ENCODE measurements at places on chromosomes 1 and 21. TPM values are rescaled to one million over a fixed set of nuclear protein-coding genes. Genes with fewer than 3 reads are reported as not detected.

Gene EPHA2
- 53.4 TPM for total RNA-seq

GRCh38 chr1:24425441-24425840, 9.8 kb downstream of the NIPAL3 start:
- DNase-seq = no peak

Gene TGFB2
- 11.3 TPM for total RNA-seq

Gene USP25
- total RNA-seq = 15.8 TPM

- no peak for DNase-seq
Measured at GRCh38 chr1:29504196-29504595, 267.9 kb downstream of the PTPRU start.

DNA sequence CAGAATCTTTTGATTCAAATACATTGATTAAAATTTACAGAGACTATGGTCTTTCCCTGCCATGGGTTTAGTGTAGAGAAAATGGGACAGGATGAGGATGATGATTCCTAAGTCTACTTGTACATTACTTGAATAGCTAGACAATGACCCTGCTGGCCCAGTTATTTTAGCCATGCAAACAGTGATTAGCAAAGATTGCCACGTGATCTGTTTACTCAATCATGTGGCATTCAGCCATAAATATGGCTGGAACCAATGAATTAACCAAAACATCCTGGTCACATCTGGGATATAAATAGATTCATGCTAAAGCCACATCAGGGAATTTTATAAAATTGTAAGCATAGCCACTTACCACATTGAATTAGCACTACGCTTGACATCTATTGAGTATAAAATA, 167.3 kb downstream of the PBX1 start:
- DNase-seq = peak; percentile 71

DNA sequence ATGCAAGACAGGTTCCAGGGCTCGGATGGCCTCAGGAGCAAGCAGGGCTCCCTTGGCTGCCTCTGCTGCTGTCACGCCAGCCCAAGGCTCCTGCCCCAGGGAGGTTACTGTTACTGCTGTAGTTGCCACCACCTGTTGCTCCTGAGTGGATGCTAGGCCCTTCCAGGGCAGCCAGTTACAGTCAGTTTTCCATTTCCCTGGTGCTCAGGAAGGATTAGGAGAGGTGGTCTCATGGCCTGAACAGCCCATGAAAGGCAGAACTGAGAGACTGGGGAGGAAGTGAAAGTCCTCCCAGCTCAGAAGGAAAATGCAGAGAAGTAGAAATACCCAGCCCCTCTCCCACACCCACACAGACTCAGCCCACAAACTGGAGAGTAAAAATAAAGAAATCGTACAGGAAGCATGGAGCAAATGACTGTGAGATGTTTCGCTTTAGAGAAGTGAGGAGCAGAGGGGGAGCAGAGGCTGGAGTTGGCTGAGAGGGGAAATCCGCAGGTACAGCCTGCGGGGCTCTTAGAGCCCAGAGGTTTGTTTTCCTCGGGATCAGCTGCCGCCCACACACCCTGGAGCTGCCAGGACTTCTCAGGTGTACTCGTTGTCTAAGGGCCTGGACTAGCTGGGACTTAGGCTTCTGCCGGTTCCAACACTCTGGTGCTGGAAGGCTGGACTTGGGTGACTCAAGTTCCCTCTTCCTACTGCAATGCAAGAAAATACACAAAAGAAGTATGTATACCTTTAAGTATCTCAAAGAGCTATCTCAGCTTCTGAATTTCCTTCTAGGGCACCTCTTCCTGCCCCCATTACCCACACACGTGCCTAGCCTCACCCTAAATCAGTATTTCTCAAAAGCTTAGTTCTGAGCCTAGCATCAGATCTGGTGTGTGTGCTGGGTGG, 2.3 kb downstream of the IL6R start:
- DNase-seq = no peak

GRCh38 chr1:153661111-153661708, 2.7 kb downstream of the SNAPIN start:
- peak; percentile 25 for DNase-seq

DNA sequence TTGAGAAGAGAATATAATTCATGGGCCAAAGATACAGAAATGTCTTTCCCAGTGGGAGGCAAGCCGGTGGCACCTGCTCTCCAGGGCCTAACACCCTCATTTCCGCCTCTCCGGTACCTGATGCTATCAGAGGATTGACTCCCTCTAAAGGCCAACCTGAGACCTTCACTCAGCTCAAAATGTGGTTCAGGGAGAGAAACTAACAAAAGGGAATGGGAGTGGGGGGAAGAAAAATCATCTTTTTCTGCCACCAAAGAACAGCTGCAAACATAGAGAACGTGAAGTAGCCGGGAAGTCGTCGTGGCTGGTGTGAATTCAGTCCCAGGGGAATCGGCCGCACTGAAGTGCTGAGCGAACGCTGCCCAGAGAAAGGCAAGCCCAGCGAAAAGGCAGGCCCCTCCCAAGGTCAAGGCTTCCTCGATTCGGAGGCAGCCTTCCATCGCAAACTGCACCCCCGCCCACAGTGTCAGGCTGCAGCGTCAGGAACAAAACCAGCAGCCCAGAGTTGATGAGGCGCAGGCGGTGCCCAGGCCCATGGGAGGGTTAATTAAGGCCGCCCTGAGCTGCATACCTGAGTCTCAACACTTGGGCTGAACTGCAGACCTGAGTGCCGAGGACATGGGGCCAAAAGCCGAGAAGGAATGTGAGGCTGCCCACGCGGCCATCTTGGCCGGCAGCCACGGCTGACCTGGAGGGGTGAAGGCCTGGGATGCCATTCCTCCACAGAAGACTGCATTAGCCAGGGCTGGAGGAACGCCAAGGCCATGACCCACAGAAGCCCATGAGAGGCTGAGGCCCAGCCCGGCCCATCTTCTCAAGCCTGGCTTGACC, 160.2 kb downstream of the PSMG1 start:
- DNase-seq = peak; percentile 26

GRCh38 chr1:166029196-166029945, 137.4 kb downstream of the FAM78B start:
- DNase-seq = no peak

GRCh38 chr1:55063577-55063942, 24.2 kb downstream of the PCSK9 start:
- DNase-seq = no peak

- peak; percentile 6 for DNase-seq
Measured at GRCh38 chr1:188669728-188670382, 1807.8 kb downstream of the BRINP3 start.

DNA sequence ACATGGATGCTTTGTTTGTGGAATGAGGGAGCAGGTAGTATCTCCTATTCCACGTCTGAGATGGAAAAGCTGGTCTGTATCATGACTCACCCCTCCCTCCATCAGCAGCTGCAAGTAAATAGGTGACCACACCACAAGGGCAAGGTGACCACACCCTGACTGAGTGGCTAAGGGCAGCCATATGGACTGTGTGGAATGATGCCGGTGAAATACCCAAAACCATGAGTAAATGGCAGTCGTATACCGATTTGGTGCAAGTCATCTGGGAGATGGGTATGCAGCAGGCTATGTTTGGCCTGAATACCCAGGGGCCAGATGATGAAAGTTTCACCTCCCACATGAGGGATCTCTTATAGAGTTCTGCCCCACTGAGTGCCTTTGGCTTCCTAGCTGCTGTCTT, 15.8 kb upstream of the UBE2U start:
- DNase-seq = peak; percentile 46

DNA sequence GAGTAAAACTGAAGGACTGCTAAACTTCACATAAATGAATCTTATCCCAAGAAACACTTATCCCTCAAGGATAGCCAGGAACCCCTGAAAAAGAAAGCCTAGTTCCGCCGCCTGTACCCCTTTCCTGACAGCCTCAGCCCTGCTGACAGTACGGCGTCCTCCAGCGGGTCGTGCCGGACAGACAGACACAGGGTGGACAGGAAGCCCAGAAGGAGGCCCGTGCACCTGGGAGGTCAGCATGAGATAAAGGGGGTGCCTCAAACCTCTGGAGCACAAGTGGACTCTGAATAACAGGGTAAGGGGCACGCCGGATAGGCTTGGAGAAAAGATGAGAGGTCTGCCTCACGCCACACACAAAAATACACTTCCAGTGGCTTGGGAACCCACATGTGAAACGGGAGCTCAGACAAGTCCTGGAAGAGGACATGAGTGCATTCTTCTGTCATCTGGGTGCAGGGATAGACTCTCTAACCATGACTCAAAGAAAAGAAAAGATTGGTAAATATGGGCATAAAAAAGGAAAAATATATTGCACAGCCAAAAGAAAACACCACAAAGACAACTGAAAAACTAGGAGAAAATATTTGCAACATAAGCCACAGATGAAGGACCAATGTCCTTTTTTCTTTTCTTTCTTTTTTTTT, 17.3 kb upstream of the ADARB1 start:
- DNase-seq = no peak

DNA sequence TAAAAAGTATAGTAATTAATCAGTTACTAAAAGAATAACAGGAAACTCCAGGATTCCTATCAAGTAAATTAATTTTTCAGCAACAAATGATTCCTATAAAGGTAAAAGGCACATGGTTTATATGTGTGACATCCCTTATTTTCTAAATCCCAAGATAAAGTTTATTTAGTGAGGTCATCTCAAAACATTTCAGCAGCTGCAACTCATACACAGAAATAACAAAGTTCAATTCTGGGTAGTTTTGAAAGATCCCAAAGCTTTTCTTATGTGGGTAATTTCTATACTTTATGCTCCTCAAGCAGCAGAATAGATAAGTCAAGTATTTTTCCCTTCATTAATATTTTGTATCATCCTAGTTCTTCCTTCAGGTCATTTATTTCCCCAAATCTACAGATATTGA, 117.7 kb downstream of the EIF4G3 start:
- no peak for DNase-seq

DNA sequence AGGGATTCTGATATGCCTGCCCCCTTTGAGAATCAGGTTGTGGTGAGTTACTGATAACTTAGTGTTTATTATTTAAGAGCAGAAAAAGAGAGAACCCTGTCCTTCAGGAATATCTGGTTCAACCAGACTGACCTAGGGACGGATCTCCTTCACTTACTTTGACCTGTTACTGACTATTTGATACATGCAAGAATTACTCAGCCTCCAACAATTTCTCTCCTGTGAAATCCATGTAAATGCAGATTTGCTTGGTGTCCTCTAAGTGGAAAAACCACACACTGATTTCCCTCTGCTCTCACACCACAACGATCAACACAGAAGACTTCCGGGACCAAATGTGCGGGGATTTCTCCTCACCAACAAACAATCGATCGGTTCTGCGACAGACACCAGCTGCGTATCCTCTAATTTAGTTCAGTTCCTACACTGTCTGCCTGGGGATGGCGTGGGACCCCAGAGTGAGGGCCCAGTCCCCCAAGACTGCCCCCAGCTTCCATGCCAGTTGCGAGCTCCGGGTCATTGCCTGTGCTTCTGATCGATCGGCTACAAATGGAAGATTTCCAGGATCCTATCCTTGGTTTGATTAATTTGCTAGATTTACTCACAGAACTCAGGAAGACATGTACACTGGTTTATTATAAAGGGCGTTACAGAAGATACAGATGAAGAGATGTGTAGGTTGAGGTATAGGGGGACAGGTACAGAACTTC, 51.7 kb downstream of the BACE2 start:
- DNase-seq = no peak

Gene PTAFR
- 0.12 TPM for total RNA-seq

- DNase-seq = peak; percentile 12
Measured at GRCh38 chr1:9621032-9621431, 30.5 kb upstream of the PIK3CD start.

- DNase-seq = no peak
Measured at GRCh38 chr1:213075725-213076124, 24.7 kb downstream of the RPS6KC1 start.

GRCh38 chr1:53655931-53656746, 82.8 kb downstream of the GLIS1 start:
- peak; percentile 94 for DNase-seq

Gene PEF1
- total RNA-seq = 114 TPM

DNA sequence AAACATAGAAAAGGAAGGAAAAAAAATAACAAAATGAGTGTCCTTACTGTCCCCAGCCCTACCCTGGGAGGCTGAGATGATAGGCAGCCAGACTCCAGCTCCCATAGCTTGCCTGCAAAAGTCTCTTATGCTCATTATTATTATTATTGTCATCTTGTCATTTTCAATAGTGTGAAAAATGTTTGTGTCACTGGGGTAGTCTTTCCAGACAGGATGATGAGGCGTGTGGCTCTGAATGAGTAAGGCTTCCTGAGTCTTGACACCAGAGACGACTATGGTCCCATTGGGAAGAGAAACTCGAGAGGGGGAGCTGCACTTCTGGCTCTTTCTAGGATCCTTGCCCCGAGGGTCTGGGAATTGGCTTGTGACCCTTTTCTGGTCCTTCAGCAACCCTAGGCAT, 1.1 kb upstream of the CYB561D1 start:
- no peak for DNase-seq

DNA sequence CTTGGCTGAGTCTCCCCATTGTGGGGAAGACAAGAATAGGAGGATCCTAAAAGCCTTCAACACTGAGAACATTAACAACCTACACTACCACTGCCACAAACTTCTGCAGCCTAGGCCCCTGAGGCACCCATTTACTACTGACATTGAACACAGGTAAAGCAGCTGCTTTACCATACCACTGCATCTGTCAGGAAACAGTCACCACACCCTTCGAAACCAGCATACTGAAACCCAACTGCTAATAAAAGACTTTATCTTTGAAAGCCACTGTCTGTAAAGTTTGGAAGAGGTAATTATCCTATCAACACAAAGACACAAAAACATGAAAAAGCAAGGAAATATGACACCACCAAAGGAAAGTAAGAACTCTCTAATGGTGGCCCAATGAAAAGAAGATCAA, 7.4 kb downstream of the IFNAR1 start:
- DNase-seq = no peak

Gene LRP8
- total RNA-seq = 39.2 TPM

Gene TEDDM1
- not detected for total RNA-seq

DNA sequence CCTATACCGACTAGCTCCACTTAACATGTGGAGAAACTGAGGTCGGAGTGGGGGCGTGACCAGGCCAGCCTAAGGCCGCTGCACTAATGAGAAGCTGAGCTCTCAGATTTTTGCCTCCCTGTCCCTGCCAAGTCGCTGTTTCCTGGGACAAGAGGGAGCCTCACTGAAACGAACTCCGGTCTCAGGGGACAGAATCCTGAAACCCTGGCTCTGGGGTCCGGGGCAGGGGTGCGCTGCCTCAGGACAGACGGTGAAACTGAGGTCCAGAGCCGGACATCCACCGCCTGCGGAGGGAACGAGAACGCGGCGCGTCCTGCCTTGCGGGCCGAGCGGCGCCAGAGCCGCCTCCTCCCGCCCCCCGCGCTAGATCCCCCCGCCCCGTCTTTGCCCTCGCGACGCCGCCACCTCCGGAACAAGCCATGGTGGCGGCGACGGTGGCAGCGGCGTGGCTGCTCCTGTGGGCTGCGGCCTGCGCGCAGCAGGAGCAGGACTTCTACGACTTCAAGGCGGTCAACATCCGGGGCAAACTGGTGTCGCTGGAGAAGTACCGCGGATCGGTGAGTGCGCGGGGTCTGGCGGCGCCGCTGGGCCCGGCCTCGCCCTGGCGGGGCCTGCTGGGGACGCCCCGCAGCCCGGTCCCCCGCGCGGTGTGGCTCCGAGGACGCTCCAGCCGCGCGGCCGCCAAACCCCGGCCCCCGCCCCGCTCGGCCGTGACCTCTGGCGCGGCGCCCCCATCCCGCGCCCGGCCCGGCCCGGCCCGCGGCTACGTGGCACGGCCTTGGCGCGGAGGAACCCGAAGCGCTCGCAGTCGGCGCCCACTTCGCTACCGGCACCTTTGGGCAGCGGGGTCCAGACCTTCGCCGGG, at the start of gene GPX7:
Gene GPX7 (plus strand): TSS at position 381 of the 865 bp plus-strand sequence. CDS start 39 bp downstream, at position 420.
- DNase-seq = peak; percentile 54

GRCh38 chr1:43974443-43975248, at the start of gene ATP6V0B:
TSS of gene ATP6V0B (plus strand) at chr1:43974960. CDS start at chr1:43975041, 81 bp downstream.
- DNase-seq = peak; percentile 92

Gene SPATA17
- under 0.01 TPM for total RNA-seq
